ENCODE measurements at places on chromosomes 12 and 14. TPM values are rescaled to one million over a fixed set of nuclear protein-coding genes. Genes with fewer than 3 reads are reported as not detected.

The LRP1-AS gene
- total RNA-seq = not detected

The TMEM263 gene
- total RNA-seq = 15.2 TPM

The FAM216A gene
- total RNA-seq = 16.9 TPM

The TULP3 gene
- total RNA-seq = 18.8 TPM

The WSCD2 gene
- 1.6 TPM for total RNA-seq

The CLEC7A gene
- 0.92 TPM for total RNA-seq

GRCh38 chr12:52321418-52321817, 220 bp upstream of the KRT83 start:
- H3K4me1 ChIP-seq = no peaks in the 10 kb centered on the region
- DNase-seq = no peak
- H3K4me3 ChIP-seq = no peak overlapping the region
- no peak overlapping the region for H3K27ac ChIP-seq
- peaks cover 5% of the 10 kb centered on the region for H3K27me3 ChIP-seq
- H3K36me3 ChIP-seq = no peaks in the 10 kb centered on the region

DNA sequence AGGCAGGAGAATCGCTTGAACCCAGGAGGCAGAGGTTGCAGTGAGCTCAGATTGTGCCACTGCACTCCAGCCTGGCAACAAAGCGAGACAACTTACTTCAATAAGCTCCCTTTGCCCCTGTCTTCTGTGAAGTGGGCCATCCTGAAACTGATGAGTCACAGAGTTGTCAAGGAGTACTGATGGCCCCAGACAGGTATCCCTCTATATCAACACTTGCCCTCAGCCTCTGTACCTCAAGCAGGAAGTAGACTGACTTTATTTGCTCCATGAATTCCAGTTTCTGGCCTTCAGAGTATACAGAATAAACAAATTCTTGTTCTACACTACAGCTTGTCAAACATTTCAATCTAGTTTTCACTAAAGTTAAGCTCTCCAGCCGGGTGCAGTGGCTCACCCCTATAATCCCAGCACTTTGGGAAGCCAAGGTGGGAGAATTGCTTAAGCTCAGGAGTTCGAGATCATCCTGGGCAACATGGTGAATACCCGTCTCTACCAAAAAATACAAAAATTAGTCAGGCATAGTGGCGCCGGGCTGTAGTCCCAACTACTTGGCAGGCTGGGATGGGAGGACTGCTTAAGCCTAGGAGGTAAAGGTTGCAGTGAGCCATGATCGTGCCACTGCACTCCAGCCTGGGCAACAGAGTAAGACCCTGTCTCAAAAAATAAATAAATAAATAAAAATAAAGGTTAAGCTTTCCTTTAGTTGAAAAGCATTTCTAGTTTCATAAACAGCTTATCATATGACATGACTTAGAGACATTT, 16.4 kb upstream of the LRP10 start:
- H3K27me3 ChIP-seq = no peaks in the 10 kb centered on the region
- peaks cover 4% of the 10 kb centered on the region for H3K4me1 ChIP-seq
- no peak overlapping the region for H3K4me3 ChIP-seq

DNA sequence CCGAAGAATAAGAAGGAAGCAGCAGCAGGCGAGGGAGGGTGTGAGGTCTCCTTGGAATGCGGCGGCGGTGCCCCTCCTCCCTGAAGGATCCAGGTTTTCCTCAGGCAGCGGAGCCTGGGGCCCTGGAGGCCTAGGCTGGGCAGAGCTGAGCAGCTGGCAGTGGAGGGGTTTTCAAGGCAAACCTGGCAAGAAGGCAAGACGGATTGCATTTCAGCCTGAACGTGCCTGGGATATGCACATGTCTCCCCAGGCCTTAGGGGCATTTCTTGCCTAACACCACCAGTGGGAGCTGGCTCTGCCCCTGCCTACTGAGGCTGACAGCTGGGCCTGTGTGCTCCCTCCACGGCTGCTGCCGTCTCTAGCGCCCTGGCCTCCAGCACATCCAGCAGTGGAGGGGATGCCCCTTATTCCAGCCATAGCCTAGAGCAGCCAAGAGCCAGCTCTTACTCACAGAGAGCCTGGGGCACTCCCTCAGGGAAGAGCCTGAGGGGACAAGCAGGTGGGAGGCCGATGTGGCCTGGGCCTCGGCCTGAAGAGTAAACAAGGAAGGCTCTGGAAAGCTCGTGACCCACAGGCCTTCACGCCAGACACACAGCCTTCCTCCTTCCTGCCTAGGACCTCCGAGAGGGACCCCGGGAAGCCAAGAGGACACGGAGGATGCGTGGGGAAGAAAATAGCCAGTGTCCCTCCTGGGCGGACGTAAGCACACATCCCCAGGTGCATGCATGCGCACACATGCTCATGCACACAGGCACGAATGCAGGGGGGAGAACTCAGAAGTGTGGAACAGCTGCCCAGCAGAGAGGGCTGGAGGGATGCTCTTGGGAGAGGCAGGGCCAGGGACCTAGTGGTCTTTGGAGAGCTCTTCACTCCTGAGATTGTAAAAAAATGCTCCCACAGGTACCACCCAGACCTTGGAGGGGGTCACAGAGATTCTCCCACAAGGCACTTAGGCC, 23.0 kb upstream of the EIF2B2 start:
- H3K4me3 ChIP-seq = no peak overlapping the region
- H3K27ac ChIP-seq = no peak overlapping the region
- DNase-seq = peak; percentile 54
- H3K4me1 ChIP-seq = peaks cover 33% of the 10 kb centered on the region
- H3K27me3 ChIP-seq = no peaks in the 10 kb centered on the region

DNA sequence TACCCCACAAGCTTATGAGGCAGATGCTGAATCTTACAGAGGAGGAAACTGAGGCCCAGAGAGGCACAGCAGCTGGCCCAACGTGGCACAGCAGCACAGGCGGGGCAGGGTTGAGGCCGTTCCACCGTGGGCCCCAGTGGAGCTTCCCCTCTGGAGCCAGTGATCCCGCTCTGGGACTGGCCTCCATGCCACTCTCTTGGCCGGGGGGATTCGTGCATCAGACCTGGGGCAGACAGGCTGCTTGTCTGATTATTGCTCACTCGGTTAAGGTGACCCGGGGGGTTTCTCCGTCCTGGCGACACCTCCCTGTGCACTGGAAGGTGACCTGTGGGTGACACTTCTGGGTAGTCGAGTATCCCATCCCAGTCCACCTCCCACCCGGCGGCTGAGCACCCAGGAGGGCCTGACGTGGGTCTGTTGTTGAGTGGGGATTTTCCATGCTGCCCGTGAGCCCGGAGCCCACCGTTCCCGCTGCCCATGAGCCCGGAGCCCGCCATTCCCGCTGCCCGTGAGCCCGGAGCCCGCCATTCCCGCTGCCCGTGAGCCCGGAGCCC, 27.8 kb downstream of the NOC4L start:
- H3K4me1 ChIP-seq = no peaks in the 10 kb centered on the region
- H3K27me3 ChIP-seq = peaks cover 25% of the 10 kb centered on the region
- H3K36me3 ChIP-seq = no peaks in the 10 kb centered on the region
- no peak overlapping the region for H3K27ac ChIP-seq

GRCh38 chr12:101685092-101685491, 12.3 kb upstream of the CHPT1 start:
- no peak for DNase-seq
- H3K36me3 ChIP-seq = no peaks in the 10 kb centered on the region
- no peaks in the 10 kb centered on the region for H3K27me3 ChIP-seq
- peaks cover 6% of the 10 kb centered on the region for H3K4me1 ChIP-seq
- no peak overlapping the region for H3K27ac ChIP-seq

GRCh38 chr12:127629066-127629820, 637.7 kb upstream of the TMEM132C start:
- no peaks in the 10 kb centered on the region for H3K36me3 ChIP-seq
- no peak overlapping the region for H3K4me3 ChIP-seq
- H3K27me3 ChIP-seq = no peaks in the 10 kb centered on the region

- H3K4me1 ChIP-seq = peaks cover 12% of the 10 kb centered on the region
- DNase-seq = no peak
- no peaks in the 10 kb centered on the region for H3K27me3 ChIP-seq
- H3K4me3 ChIP-seq = no peak overlapping the region
- no peak overlapping the region for H3K27ac ChIP-seq
Measured at GRCh38 chr12:49803693-49804450, 24.3 kb downstream of the NCKAP5L start.

DNA sequence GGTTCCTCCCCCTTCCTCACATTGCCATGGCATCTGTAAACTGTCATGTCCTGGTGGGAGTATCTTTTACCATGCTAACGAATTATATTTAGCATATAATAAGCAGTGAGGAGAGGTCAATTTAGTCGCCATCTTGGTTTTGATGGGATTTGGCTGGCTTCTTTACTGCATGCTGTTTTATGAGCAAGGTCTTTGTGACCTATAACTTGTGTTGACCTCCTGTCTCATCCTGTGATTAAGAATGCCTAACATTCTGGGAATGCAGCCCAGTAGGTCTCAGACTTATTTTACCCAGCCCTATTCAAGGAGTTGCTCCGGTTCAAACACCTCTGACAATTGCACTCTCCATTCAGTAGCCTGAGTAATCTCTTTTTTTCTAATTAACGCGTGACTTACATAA, 2.1 kb upstream of the EIF4B start:
- peak overlapping the region; percentile 99 for H3K4me3 ChIP-seq
- peaks cover 24% of the 10 kb centered on the region for H3K36me3 ChIP-seq
- H3K4me1 ChIP-seq = peaks cover 35% of the 10 kb centered on the region
- H3K27ac ChIP-seq = peak overlapping the region; percentile 57

Measured in WTC11 (cell line).